Stomach (tissue), 19 donors: ENCODE measurements at places on chromosomes 3 and 15.

DNA sequence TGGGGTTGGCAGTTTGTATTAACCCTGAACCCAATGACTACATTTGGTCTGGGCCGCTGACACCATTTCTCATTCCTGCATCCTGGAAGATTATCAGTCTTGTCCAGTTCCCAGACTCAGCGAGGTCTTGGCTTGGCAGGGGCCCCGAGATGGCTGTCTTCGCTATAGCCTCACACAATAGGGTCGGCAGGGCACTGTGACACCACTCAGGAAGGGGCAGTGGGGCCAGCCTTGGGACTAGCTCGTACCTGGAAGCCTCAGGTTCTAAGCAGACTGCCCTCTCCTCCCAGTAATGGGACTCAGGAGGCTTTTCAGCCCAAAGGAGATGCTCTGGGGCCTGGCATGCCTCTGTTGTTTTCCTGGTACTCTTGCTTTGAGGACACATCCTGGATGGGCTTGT lies 9.1 kb downstream of the TEX264 start:
- DNase-seq, result no peak

- DNase-seq, result no peak
These were observed 214.5 kb downstream of the XXYLT1 start for GRCh38 chr3:195056506-195056905.

GRCh38 chr3:16064642-16065414 lies 109.7 kb upstream of the GALNT15 start:
- DNase-seq, result no peak

DNA sequence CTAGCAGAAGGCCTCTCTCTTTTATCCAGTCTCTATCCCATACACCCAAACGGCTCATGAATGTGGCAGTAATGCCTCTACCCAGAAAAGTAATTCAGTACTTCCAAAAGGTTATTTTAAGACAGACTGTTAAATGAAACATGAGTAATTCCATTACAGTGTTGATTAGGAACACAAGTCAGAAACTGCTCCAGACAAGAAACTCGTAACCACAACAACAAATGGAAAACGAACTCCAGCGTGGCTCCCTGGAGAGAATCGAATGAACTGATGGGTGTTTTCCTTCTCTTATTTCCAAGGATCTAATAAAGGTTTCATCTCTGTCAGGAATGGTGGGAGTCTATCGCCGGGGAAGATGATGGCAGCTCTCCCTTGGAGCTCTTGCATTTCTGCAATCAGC lies 228.4 kb downstream of the MAGI1 start:
- no peak for DNase-seq

- peak; percentile 90 for DNase-seq
These were observed 6.5 kb upstream of the TBC1D23 start for GRCh38 chr3:100254168-100254777.

DNA sequence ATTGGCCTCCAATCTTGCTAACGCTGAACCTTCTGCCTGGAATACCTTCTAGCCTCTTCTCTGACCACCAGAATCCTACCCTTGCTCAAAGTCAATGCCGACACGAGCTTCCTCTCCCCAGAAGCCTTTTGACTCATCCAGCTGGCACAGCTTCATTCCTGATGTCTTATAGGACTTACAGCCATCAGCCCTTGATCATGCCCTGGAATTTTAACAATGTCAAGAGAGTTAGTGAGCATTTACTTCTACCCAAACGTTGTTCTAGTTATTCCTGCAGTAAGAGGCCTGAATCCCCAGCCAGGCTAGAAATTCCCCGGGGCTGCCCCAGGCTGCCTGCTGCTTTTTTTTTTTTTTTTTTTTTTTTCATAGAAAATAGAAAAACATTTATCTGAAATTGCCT lies 3.9 kb downstream of the CYP1A2 start:
- DNase-seq, result no peak

DNA sequence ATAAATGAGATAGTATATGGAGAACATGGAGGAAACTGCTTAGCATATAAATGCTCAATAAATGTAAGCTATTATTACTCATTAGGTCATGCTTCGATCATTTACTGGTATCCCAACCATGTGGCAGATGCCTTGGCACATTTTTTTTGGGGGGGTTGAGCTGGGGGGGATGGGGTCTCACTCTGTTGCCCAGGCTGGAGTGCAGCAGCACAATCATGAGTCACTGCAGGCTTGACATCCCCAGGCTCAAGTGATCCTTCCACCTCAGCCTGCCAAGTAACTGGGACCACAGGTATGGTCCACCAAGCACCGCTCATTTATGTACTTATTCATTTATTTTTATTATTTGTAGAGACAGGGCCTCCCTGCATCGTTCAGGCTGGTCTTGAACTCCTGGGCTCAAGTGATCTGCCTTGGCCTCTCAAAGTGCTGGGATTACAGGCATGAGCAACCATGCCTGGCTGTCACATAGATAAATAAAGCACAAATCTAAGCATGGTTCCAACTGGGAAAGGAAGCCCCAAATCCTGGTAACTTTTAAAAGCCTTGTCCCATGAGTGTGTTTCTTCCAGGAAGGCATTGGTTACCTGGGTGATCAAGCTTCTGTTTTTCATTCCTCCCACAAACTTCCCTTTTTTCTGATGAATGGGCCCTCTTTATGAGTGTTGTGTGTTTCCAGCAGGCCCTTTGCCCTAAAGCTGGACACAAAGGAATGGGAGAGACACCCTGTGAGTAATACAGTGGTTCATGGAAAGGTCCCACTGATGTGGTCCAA lies 147.4 kb upstream of the UMPS start:
- DNase-seq, result no peak

GRCh38 chr15:44654858-44655257 lies 8.6 kb downstream of the SPG11 start:
- DNase-seq, result no peak

- no peak for DNase-seq
These were observed 6.2 kb upstream of the NIPA1 start for GRCh38 chr15:22780267-22780666.

- no peak for DNase-seq
These were observed 296.1 kb downstream of the LSAMP start for GRCh38 chr3:116148881-116149851.

DNA sequence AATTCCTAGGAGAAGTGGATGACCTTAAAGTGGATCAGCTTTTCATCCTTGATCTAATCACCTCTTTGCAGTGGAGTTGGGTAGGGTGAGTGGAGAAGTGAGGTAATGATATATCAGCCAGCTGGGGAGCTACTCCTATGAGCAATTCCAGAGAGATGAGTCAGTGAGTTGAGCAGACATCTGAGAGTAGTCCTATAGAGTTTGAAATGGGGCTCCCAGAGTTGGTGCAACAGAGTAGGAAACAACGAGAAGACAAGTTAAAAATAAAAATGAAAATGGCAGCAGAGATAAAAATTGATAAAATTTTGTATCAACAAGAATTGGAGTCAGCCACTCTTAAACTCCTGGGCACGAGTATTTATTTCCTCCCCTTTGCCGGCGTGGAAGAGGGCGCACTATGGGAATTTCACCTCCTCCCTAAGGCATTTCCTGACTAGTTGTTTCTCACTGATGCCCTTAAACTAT lies 150.8 kb upstream of the DPH6 start:
- no peak for DNase-seq

GRCh38 chr3:117480525-117480924 lies 770.9 kb downstream of the TUSC7 start:
- DNase-seq, result no peak

DNA sequence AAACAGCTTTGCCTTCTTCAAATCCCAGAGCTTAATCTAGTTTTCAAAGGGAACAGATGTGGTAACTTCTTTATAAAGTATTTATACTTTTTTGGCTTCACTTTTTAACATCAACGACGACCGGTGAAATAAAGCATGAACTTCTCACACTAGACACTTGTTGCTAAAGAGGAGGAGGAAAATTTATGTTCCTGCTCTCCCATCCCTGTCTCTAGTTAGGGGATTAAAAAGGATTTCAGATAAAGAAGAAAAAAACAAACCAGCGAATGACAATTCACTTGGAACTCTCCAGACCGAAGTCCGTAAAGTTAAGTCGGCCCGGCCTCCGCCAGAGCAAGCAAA lies 672 bp downstream of the NEDD4 start:
- no peak for DNase-seq

GRCh38 chr3:98073486-98073885 lies 13.5 kb upstream of the OR5AC2 start:
- no peak for DNase-seq

DNA sequence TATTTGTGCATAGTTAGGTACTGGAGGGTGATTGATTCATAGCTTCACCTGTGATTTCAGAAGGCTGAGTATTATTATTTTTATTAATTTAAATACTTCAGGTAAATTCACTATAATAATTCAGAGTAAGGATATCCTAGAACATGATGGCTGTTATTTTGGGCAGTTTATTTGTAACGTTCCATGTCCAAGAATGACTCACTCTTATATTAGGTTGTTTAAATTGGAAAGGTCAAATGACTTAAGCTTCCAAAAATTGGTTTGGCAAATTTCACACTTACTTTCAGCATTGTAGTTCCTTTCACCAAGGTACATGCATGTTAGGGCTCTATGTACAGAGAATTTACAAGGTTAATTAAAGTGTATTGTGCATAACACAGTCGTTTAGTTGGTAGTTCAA lies 120.2 kb downstream of the EPHA3 start:
- no peak for DNase-seq
